ENCODE measurements at places on chromosomes 7 and 10.

- DNase-seq: no peak
Observed at GRCh38 chr7:47416492-47417480, 165.1 kb downstream of the TNS3 start.

GRCh38 chr7:46871516-46871915 is 710.4 kb downstream of the TNS3 start:
- DNase-seq: no peak

- no peak for DNase-seq
Observed at GRCh38 chr7:1677206-1678080, 7.4 kb downstream of the ELFN1 start.

GRCh38 chr7:2708041-2708440 is 20.0 kb downstream of the AMZ1 start:
- DNase-seq: no peak

Measured in naive thymus-derived CD4-positive, alpha-beta T cell (primary cell).